ENCODE measurements at places on chromosomes 1 and 21. TPM values are rescaled to one million over a fixed set of nuclear protein-coding genes. Genes with fewer than 3 reads are reported as not detected.

- no peak for DNase-seq
Measured at GRCh38 chr1:158124034-158124433, 56.7 kb upstream of the CD1D start.

Gene PARP1
- 43.9 TPM for total RNA-seq

Gene KRTAP10-2
- not detected for total RNA-seq

Gene SEC16B
- total RNA-seq = 5.7 TPM

Gene TFF2
- not detected for total RNA-seq
